Vagina (tissue), 2 donors: ENCODE measurements at places on chromosomes 13 and 19.

DNA sequence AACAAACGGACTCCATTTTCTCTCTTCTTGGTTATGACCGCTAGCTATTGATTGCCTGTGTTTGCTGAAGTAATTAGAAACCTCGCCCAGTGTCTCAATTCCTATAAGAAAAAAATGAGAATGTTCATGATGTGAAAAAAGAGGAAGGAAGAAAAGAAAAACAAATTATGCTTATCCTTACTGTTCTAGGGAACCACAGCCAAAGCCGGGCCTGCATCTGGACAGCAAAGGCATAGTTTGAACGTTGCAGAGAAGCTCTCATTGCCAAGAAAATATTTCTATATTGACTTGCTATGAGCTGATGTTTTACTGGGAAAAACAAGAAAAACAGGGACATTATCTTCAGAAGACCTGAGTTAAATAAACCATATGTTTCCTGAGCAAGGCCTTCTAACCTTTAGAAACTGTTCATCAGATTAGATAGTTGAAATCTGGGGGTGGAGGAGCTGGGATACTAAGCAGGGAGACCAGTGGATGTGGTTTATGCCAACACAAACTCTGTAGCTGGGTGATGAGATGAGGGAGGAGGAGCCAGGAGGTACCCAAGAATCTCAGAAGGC is 55.0 kb downstream of the EFNB2 start:
- no peak for DNase-seq

DNA sequence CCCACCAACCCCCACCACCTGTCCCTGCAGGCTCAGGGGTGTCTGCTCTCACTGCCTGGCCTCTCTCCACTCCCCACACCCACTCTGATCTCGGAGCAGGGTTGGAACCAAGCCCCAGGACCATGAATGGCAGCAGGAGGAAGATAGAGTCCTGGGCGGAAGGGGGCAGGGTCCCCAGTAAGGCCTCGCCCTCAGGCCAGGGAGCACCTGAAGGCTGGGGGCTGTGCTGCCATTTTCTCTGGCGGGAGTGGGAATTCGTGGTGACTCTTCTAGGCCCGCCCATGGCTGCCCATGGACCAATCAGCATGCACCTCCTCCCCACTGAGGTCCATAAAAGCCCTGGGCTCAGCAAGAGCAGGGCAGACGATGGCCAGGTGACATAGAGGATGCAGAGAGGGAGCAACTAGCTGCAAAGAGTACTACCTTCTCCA is 25.0 kb downstream of the KBTBD6 start:
- DNase-seq, result no peak

- DNase-seq, result no peak
These were observed 13.2 kb upstream of the UQCR11 start for GRCh38 chr19:1618157-1619093.

DNA sequence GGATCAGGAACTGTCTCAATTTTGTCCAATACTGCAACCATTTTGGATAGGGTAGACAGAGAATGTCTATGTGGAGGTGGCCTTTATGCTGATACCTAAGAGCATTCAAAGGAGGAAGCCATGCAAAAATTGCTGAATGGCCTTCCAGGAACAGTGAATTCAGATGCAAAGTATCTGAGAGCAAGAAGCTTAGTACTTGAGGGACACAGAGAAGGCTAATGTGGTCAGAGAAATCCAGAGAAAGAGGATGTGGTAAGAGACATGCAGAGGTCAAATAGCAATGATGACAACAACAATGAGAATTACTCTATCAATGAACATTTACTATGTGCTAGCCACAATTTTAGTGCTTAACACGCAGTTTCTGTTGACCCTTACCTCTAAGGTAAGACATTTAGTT is 785.6 kb upstream of the KLHL1 start:
- no peak for DNase-seq

DNA sequence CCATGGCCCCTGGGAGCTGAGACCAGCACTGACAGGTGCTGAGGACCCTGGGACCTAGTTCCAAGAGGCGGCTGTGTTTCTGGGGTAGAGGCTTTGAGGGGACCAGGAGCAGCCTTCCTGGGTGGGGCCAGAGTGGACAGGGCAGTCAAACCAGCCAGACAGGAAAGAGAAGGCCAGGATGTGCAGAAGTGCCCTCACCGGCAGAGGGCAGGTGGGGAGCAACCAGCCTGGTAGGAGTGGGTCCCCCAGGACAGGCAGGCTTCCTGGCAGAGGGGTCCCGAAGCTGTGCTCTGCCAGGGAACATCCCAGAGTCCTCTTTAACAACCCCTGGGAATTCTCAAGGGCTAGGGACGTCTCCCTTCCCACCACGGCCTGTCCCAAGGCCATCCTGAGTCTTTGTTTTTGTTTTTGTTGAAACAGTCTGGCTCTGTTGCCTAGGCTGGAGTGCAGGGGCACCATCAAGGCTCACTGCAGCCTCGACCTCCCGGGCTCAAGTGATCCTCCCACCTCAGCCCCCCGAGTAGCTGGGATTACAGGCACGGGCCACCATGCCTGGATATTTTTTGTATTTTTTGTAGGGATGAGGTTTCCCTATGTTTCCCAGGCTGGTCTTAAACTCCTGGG is 3.0 kb upstream of the HIPK4 start:
- DNase-seq, result no peak

GRCh38 chr19:48867123-48867745 is 1.2 kb downstream of the PLEKHA4 start:
- DNase-seq, result no peak

DNA sequence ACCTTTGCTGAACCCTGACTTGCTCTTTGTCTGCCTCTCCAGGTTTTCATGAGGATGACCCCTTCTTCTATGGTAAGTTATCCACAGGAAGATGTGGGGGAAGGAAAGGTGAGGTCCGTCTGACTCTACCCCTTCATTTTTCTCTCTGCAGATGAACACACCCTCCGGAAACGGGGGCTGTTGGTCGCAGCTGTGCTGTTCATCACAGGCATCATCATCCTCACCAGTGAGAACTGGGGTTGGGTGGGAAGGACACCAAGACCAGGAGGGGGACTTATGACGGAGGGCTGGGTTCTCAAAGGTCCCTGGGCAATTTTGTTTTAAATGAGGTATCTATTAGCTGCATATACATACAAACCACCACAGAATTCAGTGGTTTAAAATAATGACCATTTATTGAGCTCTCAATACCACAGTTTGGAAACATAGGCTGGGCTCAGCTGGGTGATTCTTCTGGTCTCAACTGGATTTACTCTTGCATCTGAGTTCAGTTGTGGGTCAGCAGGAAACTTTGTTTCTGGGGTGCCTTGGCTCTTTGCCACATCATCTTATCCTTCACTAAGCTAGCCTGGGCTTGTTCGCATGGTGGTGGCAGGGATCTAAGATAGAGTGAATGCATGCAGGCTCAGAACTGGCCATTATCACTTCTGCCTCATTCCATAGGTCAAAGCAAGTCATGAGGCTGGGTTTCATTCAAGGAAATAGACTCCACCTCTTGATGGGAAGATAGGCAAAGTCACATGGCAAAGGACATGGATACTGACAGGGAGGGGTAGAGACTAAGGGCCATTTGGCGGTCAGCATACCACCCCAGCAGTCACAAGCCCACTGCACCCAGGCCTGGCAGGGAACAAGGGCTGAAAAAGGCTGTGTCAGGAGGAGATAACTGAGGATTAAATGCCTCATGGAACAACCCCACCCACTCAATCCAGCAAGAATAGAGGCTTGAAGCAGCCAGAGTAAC is 11.8 kb downstream of the FXYD5 start:
- DNase-seq, result peak; percentile 56

GRCh38 chr19:14502334-14503092 is 6.6 kb upstream of the GIPC1 start:
- DNase-seq, result no peak

DNA sequence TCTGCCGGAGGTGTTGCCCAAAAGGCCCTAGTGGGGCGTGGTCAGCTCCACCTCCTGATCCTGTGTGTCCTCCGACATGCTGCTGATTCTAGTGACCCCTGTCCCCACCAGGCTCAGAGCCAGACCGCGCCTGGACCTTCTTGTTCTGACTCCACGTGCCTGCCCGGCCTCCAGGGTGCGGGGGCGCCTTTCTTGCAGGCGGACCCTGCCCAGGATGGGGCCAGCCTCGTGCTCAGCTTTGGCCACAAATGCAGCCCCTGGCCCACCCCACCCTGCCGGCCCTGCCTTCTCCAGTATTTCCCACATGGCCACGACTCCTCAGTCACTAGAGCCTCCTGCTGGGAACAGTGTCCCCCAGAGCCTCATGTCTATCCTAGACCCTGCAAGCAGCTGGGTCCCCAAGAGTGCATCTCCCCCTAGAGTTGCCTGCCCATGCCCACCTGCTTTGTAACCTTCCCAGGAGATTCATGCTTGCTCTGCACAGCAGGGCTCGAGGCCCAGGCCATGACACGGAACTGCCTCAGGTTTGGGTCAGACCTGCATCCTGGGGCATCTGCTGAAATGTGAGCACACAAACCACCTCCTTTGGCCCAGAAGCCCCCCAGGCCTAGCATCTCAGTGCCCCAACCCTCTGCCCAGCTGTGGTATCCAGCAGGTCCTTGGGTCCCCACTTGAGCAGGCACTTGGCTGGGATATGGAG is 27.0 kb downstream of the TMEM161A start:
- no peak for DNase-seq

DNA sequence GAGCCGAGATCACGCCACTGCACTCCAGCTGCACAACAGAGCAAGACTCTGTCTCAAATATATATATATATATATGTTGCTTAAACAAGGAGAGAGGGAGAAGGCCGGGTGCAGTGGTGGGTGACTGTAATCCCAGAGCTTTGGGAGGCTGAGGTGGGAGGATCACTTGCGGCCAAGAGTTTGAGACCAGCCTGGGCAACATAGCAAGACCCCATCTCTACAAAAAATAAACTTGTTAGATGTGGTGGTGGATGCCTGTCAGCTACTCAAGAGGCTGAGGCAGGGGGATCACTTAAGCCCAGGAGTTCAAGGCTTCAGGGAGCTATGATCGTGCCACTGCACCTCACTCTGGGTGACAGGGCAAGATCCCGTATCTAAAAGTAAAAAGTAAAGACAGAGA is 5.3 kb upstream of the HSD17B14 start:
- no peak for DNase-seq

DNA sequence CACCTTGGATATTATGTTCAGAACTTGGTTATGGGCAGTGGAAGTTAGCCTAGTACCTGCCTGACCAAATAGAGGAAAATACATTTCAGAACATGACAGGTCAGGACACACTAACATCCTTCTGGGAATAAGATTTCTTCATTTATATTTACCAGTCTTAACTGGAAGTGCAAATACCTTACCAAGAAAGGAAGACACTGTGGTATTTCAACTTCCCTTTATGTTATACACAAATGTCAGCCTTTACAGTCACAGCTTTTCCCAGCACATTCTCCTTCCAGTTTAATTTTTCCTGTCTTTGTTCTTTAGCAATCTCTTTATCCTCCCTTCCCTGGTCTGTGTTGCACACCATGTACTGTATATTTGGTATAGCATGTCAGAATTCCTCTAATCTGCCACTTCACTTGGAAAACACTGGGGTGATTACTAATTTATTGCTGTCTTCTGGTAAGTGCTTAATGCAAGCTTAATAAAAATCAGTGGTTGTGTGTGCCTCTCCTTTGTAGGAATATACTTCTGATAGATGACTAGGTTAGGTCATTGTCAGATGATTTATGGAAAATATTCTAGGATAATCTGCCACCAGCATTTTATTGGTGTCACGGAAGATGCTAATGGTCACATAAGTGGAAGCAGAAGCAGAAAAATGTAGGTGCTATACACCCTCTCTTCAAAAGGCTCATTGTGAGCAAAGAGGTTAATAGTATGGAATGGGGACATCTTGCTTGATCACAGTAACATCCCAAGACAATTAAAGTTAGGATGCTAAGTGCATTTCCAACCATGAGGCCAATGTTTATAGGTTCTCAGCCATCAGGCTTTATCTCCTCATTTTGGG is 124.3 kb upstream of the STARD13 start:
- no peak for DNase-seq

DNA sequence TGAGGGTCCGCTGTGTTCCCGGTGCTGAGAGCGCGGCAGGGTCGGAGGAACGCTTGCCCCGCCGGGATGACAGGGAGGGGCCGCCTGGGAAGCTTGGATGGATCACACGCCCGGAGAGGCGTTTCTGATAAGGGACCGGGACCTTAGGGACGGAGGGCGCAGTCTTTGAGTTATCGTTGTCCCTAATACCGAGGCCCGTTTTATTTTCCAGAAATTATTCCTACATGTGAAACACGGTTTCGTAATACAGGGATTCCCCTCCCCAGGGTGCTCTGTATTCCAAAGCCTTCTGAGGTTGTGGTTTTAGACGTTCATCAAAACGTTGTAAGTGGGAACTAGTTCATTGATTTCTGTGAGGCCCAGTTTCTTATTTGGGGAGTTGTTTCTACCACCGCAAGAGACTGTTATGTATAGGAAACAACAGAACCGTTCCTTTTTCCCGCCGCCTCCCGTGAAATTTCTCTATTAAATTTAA is 752 bp downstream of the PDCD5 start:
- no peak for DNase-seq

- DNase-seq, result no peak
These were observed 366.8 kb downstream of the DLEU7 start for GRCh38 chr13:50476577-50477285.

DNA sequence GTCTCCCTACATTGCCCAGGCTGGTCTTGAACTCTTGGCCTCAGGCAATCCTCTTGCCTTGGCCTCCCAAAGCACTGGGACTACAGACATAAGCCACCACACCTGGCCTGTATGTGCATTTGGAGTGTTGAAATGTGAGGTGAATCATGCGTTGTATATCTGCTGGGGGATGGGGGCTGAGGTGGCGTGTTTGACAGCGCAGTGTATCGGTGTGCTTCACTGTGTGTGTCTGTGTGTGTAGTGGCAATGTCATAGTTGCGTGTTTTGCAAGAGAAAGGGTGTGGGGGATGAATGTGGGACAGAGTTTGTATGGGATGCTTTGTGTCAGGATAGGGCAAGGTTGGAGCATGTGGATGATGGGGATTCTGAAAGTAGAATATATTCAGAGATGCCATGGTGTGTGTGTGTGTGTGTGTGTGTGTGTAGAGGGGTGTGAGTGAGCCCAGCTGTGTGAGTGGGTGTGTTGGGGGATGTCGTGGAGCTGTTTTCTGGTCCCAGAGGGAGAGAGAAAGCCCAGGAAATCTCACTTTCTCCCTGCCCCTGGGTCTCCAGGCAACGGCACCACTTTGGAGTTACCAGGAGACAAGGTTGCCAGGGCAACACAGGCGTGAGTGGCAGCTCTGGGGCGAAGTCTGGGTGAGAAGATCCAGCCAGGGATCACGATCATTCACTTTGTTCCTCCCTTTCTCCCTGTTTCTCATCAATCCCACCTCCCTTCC is 1.1 kb upstream of the SWSAP1 start:
- no peak for DNase-seq

- no peak for DNase-seq
These were observed 33.7 kb upstream of the TEX29 start for GRCh38 chr13:111286749-111287148.
